Effector memory CD4-positive, alpha-beta T cell (primary cell): ENCODE measurements at places on chromosomes 11 and 22.
A peak's percentile ranks its signal among the peaks of the same experiment; 100 is the strongest.

GRCh38 chr11:134015556-134015955, 53.3 kb upstream of the JAM3 start:
- DNase-seq, result no peak

GRCh38 chr22:19223110-19223509, 44.6 kb upstream of the SLC25A1 start:
- no peak for DNase-seq

DNA sequence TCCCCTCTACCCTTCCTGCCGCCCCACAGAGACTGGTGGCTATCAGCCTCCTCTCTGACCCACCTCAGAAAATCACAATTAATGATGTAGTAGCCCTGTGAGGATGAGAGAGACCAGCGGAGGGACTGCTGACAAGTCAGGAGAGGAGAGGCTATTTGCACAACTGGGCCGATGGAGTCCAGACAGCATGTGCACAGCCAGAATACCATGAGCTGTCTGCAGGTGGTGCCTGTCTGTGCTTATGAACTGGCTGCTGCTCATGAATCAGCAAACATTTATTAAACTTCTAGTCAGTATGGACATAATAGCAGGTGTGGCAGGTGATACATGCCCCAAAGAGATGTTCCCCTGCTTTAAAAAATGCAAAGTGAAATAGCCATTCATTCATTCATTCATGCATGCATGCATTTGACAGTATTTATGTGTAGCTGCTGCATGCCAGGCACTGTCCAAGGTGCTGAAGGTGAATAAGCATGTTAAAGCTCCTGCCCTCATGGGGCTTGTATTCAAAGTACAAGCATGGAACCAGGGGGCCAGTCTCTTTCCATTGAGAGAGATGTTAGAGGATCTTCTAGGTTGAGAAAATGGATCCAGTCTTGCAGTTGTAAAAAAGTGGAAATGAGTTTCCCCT, 141.3 kb downstream of the GRIK4 start:
- no peak for DNase-seq

DNA sequence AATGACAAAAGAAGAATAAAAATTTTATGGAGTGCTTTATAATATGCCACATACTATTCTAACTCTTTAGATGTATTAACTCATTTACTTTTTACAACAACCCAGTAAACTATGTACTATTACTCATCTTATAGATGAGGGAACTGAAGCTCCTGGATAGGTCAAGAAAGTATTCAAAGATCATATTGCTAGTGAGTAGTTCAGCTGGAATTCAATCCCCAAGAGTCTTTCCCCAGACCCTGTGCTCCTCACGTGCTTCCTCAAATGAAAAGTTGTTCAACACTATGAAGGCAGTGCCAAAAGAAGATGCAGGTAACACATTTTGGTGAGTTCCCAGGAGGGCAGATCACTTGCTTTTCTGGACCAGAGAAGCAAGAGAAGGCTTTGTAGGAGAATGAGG, 46.8 kb downstream of the BTG4 start:
- no peak for DNase-seq

DNA sequence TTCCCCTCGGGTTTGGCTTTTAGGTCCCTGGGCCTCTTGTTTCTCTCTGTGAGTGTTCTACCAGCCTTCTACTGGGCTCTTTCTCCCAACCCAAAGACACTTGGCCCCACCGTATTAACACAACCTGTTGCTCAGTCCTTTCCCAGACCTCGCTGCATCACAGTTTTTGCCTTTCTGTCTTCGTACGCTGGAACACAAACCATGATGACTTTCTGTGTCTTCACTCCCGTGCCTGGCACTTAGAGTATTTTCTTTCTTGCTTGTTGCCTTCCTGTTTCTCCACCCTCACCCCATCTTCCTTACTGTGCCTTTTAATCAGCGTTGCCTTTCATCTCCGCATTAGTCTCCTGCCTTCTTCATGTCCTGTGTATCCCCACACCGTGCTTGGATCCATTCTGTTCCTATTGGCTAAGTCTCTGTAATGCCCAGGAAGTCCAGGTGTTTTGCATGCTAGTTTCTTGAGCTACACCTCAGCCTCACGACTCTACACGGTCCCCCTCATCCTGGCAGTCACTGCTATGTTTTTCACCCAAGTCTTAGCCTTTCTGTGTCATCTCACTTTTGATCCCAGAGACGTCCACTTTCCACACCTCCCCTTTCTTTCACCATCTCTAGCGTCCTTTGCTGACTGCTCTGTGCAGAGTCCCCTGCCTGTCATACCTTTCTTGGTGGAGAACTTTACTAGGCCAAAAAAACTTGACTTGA, 1.6 kb downstream of the MARK2 start:
- DNase-seq, result no peak

DNA sequence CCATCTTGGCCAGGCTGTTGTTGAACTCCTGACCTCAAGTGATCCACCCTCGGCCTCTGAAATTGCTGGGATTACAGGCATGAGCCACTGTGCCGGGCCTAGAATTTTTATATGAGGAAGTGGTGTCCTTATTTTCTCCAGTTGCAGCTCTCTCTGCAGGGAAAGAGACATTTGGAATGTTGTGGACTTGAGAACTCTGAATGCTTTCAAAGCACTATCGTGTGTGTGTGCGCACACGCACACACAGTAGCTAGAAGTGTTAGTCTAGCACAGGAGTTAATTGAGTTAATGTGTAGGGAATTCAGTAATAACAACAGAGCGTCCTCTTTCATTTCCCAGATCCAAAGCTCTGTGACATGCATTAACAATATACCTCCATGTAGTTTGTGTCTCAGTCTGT, 164.0 kb upstream of the RASSF10 start:
- DNase-seq, result no peak

DNA sequence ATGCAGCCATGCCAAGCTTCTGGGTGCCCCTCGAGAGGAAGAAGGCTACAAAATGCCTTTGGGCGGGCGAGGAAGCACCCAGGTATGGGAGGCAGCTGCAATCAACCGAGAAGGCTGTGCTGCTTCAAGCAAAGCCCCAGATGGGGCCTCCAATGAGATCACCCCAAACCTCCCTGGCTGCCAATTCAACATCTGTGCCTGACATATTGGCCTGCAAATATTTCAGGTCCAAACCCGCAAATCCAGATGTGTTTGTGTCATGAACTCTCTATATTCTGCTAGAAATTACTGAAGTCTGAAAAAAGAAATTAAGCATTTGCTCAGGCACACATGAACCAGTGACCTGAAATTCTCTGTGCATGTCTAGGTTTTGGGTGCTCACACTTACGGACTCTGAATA, 78.8 kb upstream of the RCN1 start:
- no peak for DNase-seq

GRCh38 chr11:118635237-118635591, 27.8 kb downstream of the PHLDB1 start:
- no peak for DNase-seq

DNA sequence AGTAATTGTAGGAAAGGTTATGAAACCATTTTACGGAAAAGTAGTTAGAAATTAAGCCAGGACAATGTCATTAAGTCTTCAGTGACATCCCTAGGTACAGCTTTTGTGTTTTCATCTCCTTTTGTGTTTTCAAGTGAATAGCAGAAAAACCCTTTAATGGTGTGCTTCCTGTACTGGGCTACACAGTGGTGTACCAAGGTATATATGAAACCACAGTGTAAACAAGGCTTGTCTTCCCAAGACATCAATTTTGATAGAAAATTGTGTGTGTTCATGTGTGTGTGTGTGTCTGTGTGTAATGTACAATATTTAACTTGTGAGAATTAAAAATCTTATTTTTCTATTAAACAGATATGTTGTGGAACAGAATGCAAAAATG, 8.9 kb downstream of the MRPL17 start:
- DNase-seq, result no peak

DNA sequence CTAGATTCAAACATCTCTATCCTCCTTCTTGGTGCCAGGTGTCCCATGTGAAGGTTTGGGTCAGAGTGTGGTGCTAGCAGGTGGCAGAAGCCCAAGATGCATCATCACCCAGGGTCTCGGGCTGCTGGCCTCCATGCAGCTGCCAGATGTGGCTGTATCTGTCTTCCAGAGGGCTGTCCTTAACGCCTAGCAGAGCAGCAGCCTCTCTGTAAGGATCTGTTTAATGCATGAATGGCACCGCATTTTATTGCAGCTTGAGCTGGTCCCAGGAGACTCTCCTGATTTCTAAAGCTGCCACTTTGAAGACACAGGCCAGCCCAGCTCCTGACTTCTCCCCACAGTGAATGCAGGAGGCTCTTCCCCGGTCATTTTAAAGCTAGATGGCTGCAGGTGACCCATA, 26.3 kb downstream of the SLC1A2 start:
- no peak for DNase-seq

DNA sequence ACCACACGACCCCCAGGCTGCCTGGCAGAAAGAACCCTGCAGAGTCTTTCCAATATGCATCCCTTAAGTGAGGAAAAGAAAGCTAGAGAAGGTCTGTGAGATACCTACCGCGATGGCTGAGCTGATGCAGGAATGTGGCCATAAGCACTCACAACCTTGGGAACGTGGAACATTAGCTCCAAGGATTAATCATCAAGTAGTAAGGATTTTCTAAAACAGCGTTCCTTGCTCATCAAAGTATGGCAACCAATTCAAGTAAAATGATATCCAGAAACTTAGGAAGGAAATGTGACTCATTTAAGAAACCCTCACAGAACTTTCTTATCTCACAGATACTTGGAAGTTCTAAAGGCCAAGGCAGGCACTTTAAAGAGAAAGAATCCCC, 12.8 kb downstream of the PACSIN2 start:
- DNase-seq, result no peak

DNA sequence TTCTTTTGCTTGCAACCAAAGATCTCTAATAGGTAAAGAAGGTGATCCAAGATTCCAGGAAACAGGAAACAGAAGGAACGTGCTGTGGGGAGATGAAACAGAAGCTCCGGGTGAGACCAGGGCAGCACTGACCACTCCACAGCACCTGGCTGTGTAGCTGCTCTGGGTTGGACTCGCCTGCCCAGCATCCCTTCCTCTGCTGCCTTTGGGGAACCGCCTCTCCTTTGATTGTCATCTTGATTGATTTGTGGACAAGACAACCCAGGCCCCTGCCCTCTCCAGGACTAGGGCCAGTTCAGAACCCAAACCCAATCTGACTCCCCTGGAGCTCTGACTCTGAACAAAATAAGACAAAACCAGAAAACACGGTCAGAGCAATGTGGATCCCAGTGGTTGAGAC, 14.7 kb upstream of the APOBEC3A start:
- no peak for DNase-seq

GRCh38 chr11:84780689-84781293, 846.4 kb downstream of the DLG2 start:
- no peak for DNase-seq

- peak; percentile 14 for DNase-seq
These were observed 428 bp downstream of the CDKN1C start for GRCh38 chr11:2885017-2885677.

DNA sequence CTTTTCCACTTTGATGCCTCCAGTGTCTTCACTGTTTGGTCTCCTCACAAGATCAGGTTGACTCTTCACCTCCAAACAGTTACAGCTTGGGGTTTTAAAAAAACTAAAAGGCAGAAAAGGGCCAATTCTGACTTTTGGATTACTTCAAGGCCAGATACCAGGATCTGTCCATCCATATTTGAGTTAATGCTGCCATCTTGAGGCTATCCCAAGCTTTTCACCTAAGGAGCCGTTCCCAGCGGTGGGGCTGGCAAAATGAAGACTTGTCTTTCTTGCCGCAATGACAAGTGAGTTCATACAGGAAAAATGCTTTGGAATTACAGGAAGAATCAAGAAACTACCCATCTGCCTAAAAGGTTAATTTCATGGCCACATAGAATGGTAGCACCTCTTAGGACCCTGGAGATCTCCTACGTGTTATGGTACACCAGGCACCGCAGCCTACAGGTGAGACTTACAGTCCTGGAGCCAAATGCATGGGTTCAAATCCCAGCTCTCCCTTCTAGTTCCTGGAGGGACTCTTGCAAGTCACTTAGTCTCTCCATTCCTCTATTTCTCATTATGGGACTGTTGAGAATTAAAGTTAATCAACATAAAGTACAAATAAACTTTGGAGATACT, 6.0 kb upstream of the OR5B21 start:
- DNase-seq, result no peak

GRCh38 chr22:25940479-25940878, 198.5 kb downstream of the MYO18B start:
- DNase-seq, result no peak

GRCh38 chr11:116651737-116652237, 121.0 kb downstream of the BUD13 start:
- DNase-seq, result no peak

GRCh38 chr22:26417406-26417805, 11.7 kb upstream of the ASPHD2 start:
- DNase-seq, result no peak

DNA sequence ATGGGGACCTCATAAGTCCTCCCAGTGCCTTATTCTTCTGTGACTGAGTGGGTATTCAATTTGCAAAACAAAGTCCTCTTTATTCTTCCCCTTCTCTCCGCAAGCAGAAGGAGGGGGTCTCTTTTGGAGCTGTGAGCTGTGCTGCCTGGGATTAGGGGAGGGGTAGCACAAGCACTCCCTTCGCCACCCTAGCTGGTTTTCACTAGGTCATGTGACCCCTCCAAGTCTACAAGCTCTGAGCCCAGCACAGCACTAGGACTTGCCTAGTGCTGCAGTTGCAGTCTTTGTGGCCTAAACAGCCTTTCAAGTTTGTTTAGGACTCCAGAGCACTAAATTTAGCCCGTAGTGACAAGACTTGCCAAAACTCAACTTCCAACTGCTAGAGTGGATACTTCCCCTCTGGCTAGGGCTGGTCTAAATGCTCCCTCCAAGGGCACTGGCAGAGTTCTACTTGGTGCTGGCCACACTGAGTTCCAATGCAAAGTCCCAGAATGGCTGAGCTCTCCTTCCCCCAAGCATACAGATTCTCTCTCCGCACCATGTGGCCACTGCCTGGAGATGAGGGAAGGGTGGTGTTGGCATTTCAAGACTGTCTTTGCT, 25.4 kb downstream of the TAF1D start:
- no peak for DNase-seq

- DNase-seq, result no peak
These were observed 25.0 kb upstream of the SLC5A1 start for GRCh38 chr22:32018056-32018455.

DNA sequence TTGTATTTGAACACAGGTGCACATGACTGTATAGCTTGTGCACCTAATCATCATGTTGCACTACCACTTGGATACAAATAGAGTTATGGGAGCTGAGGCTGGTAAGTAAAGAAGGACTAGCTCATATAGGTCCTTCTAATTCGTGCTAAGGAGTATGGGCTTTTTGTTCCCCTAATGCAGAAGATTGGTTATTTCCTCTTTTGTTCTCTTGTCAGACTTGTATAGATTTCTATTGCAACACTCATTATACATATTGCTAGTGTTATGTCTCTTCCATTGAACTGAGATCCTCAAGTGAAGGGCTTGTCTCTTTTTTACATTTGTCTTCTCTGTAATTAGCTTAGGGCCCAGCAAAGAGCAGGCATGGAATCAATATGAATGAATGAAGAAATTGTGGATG, 54.1 kb upstream of the ARHGAP20 start:
- no peak for DNase-seq

- DNase-seq, result no peak
These were observed 31.7 kb upstream of the ABCC8 start for GRCh38 chr11:17508306-17508705.
